ENCODE measurements at places on chromosomes 4 and X. TPM values are rescaled to one million over a fixed set of nuclear protein-coding genes. Genes with fewer than 3 reads are reported as not detected.

The MAMLD1 gene
- not detected for polyA plus RNA-seq

The MAGEC1 gene
- not detected for polyA plus RNA-seq

The HTR2C gene
- polyA plus RNA-seq: not detected

The CENPE gene
- 40.6 TPM for polyA plus RNA-seq

The EPHA5 gene
- polyA plus RNA-seq: not detected

GRCh38 chr4:37946503-37947179, 13.6 kb upstream of the PTTG2 start:
- H3K36me3 ChIP-seq: no peaks in the 10 kb centered on the region
- no peak for DNase-seq
- H3K4me1 ChIP-seq: peaks cover 5% of the 10 kb centered on the region
- no peaks in the 10 kb centered on the region for H3K27me3 ChIP-seq

DNA sequence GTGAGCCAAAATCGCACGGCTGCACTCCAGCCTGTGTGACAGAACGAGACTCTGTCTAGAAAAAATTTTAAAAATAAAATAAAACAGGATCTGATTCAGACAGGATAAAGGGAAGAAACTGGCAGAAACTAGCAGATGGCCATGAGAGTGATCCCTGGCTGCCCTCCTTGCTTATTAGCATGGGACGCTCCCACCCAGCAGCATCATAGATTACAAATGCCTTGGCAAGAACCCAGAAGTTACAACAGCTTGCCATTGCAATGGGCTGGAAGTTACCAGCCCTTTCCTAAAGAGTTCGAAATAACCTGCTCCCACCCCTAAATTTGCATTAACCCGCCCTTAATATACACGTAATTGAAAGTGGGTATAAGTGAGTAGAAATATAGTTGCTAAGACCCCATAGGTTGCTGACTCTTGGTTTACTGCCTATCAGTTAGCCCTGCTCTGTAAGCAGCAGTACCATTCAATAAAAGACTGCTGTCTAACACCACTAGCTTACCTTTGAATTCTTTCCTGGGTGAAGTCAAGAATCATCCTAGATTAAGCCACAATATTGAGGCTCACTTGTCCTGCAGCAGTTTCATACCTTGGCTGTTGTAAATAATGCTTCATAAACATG, 9.1 kb upstream of the XAGE2 start:
- no peak overlapping the region for H3K27ac ChIP-seq
- H3K4me1 ChIP-seq: no peaks in the 10 kb centered on the region
- no peaks in the 10 kb centered on the region for H3K27me3 ChIP-seq
- H3K36me3 ChIP-seq: no peaks in the 10 kb centered on the region
- DNase-seq: no peak
- H3K4me3 ChIP-seq: no peak overlapping the region

GRCh38 chrX:130975947-130976346, 72.9 kb upstream of the ENOX2 start:
- H3K36me3 ChIP-seq: no peaks in the 10 kb centered on the region
- no peaks in the 10 kb centered on the region for H3K4me1 ChIP-seq
- no peaks in the 10 kb centered on the region for H3K27me3 ChIP-seq
- no peak overlapping the region for H3K27ac ChIP-seq
- no peak for DNase-seq

GRCh38 chr4:78602334-78602733, 50.8 kb downstream of the ANXA3 start:
- H3K36me3 ChIP-seq: no peaks in the 10 kb centered on the region
- H3K27ac ChIP-seq: no peak overlapping the region
- no peak for DNase-seq
- H3K4me3 ChIP-seq: no peak overlapping the region
- H3K27me3 ChIP-seq: no peaks in the 10 kb centered on the region
- H3K4me1 ChIP-seq: no peaks in the 10 kb centered on the region

DNA sequence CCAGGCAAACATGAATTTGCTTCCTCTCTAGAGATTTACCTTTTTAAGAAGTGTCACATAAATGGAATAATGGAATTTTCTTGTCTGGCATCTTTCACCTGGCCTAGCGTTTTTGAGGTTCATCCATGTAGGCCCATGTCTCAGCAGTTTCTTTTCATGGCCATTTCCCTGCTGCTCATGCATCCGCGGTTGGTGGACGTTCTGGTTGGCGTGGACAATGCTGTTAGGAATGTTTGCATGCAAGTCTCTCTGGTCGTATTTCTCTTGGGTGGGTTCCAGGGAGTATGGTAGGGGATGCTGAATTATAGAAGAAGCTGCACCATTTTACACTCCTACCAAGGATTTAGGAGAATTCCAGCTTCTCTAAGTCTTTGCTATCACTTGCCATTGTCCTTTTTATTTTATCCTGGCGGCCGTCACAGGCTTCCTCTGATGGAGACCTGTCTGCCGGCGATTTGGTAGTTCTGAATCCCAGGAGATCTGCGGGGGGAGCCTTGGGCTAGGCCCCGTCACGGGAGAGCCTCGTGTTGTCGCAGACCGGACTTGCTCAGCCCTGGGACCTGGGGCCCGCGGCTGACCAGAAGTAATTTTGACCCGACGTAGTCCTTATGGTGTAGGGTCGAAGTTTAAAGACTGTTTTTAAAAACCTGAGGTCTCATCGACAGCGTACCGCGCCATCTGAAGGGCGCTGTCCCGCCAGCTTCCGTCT, 56.9 kb upstream of the TADA2B start:
- H3K36me3 ChIP-seq: no peaks in the 10 kb centered on the region
- peak overlapping the region; percentile 79 for H3K4me3 ChIP-seq
- peak overlapping the region; percentile 83 for H3K27ac ChIP-seq
- no peaks in the 10 kb centered on the region for H3K27me3 ChIP-seq

- H3K27me3 ChIP-seq: no peaks in the 10 kb centered on the region
- H3K36me3 ChIP-seq: no peaks in the 10 kb centered on the region
- no peak for DNase-seq
- H3K27ac ChIP-seq: no peak overlapping the region
Observed at GRCh38 chrX:49059201-49059600, 402 bp downstream of the CCDC120 start.

DNA sequence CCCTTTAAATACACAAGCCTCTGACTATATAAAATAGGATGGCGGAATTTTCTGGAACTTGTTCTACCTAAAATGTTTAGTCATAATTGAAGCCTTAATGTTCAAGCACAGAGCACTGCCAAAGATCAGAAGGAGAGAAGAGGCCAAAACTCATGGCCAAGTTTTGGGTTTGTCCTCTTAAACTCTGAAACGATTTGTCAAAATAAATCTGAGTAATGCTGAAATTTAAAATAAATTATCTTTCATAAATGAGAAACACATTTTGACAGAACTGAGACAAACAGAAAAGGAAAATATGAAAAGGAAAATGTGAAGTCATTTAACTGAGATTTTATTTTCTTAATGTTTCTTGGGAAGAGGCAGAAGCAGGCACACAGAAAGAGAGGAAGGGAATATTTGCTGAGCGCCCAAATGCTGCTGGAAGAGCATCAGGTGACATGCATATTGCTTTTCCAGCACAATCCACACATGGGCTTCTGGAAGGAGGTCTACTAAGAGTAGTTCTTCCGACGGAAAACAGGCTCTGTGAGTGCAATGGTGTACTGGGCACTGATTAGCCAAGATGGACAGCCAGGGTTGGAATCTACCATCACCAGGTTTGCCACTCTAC, 47.4 kb upstream of the ZNF518B start:
- H3K4me1 ChIP-seq: no peaks in the 10 kb centered on the region
- H3K36me3 ChIP-seq: no peaks in the 10 kb centered on the region
- no peaks in the 10 kb centered on the region for H3K27me3 ChIP-seq

DNA sequence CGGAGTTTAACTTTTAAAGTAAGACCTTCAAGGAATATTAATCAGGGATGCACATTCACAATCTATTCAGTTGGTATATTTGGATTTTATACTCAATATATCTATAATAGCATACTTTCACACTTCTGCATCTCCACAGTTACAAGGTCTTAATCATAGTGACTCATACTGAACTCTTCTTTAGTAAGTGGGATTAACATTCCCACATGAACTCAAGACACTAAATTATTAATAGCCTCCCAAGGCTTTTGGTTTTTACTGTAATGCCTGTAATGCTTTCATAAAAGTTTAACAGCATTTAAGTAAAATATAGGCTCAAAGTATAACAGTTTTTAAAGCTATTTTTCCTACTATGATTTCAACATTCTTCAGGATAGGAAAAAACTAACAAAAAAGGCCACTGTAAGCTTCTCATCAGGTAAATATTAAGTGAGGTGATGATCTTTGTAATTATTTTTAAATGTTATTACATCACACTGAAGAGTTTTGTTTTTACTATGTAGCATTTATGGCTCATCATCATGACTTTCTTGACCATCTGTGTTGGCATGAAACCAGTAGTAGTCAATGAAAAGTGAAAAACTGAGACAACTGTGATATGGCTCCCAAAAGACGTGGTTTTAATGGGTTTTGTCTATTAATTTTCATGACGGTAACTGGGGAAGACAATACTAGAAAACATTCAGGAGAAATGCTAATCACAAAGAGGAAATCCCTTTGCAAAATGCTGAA, 91.5 kb upstream of the GALNT7 start:
- peaks cover 2% of the 10 kb centered on the region for H3K27me3 ChIP-seq
- no peak for DNase-seq
- no peak overlapping the region for H3K27ac ChIP-seq
- H3K4me1 ChIP-seq: no peaks in the 10 kb centered on the region
- no peaks in the 10 kb centered on the region for H3K36me3 ChIP-seq

DNA sequence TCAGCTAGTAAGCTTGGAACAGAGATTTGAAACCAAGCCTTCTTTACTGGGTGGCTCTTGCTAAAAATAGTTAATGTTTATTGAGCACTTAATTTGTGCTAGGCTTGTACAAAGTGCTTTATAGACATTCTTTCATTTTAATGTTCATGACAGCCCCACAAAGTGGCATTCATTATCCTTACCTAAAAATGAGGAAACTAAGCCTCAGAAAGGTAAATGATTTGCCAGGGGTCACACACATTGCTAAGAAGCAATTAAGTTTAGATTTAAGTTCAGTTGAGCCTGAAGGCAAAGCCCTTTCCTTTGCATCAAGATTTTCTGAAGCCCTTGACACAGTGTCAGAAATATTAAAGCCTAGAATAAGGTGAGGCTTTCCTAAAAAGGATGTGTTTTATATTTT, 327.5 kb upstream of the FGF13 start:
- H3K27ac ChIP-seq: no peak overlapping the region
- H3K27me3 ChIP-seq: no peaks in the 10 kb centered on the region
- H3K4me3 ChIP-seq: no peak overlapping the region
- DNase-seq: no peak

DNA sequence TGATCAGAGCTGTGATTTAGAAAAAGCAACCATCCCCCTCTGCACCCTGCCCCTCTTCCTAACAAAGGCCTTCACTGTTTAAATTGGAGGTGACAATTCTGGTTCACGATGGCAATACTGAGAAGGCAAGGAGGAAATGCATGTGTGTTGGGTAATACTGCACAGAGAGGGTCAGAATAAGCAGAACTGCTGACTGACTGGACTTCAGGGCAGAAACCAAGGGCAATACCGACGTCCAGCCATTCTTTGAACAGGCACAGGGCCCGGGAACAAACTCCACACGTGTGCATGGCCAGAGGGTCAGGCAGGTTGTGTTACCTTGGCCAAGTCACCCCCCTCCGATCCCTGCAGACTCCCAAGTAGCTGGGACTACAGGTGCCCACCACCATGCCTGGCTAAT, 6.0 kb downstream of the ACSL1 start:
- DNase-seq: no peak
- H3K27me3 ChIP-seq: no peaks in the 10 kb centered on the region
- H3K4me1 ChIP-seq: peaks cover 70% of the 10 kb centered on the region
- no peaks in the 10 kb centered on the region for H3K36me3 ChIP-seq

DNA sequence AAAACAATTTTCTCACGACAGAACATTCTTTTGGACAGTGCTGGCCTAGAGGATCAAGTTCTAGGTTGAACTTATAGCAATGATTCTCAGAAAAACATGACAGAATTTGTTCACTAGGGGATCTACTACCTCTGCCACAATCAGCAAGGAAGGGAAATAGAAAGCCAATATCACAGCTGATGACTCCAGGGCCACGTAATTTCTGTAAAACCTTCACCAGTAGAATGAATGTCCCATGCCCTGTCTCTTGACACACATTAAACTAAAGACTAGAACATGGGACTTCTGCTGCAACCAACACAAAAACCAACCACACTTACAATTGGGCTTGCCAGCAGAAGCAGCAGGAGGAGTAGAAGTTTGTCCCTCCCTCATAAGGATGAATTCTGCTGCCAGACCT, 86.0 kb upstream of the NPFFR2 start:
- DNase-seq: no peak
- no peaks in the 10 kb centered on the region for H3K27me3 ChIP-seq
- H3K36me3 ChIP-seq: no peaks in the 10 kb centered on the region
- no peaks in the 10 kb centered on the region for H3K4me1 ChIP-seq
- no peak overlapping the region for H3K4me3 ChIP-seq

DNA sequence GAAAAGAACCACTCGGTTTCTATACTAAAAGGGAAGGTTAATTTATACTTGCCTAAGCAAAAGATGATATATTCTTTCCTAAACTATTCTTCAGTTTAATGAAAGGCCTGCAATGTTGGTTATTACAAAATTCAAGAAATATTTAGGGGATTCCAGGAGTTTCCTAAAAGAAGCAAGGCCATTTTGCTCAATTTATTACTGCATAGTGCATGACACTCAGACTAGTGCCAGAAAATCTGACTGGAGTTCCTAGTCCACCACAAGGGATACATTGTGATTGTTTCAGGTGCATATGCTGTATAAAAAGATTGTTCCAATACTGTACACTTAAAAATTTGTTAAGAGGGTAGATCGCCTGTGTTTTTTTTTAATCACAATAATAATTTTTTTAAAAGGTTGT, 78.7 kb downstream of the CAPN6 start:
- H3K36me3 ChIP-seq: no peaks in the 10 kb centered on the region
- no peak overlapping the region for H3K27ac ChIP-seq
